Activated CD4-positive, alpha-beta T cell treated with anti-CD3 and anti-CD28 coated beads for 1 hour (primary cell): ENCODE measurements at places on chromosomes 13 and 19.

DNA sequence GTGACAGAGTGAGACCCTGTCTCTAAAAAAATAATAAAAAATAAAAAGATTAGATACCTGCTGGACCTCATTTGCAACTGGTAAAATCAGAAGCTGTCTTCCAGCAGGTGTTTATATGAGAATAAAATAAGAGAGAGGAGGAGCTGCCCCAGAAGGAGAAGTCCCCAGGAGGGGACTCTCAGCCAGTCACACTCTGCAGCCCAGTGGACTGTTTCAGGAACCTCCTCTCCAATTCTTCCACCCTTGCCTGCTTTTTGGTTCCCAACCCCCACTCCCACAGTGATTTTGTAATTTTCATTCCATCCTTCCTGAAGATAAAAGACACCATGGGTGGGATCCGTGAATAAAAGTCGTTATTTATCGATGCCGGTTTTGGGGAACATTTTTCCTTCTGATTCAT is 56.9 kb upstream of the TSHZ3 start:
- no peak for DNase-seq

DNA sequence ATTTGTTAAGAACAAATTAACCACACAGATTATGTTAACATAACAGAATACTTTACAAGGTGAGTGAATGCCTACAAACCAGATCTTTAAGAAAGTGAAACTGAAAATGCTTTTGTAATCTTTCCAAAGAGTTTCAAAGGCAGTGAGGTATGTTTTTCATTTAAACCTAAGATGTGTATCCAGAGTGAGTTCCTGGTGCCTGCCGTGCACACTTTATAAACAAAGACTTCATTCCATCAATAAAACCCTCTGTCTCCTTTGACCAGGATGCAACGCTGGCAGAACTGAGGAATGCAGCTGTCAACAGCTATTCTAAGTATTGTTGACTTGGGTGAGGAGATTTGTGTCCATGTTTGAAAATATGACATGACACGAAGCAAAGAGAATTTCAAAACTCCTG is 344.6 kb downstream of the DNAJC15 start:
- no peak for DNase-seq

DNA sequence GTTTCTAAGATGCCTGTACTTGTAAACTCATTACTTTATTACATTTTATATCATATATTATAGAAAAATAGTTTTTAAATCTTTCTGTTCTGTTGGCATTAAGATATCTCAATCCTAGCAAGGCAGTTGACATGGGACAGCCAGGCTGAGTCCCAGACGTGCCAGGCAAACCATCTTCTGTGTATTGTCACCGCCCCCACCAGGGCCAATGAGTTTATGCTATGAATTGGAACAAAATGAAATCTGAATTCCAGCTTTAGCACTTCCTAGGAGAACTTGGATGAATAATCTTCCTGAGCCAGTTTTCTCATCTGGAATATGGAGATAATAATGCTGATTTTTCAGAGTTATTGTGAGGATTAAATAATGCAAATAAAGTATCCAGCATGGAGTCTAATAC is 79.9 kb upstream of the GSX1 start:
- no peak for DNase-seq

DNA sequence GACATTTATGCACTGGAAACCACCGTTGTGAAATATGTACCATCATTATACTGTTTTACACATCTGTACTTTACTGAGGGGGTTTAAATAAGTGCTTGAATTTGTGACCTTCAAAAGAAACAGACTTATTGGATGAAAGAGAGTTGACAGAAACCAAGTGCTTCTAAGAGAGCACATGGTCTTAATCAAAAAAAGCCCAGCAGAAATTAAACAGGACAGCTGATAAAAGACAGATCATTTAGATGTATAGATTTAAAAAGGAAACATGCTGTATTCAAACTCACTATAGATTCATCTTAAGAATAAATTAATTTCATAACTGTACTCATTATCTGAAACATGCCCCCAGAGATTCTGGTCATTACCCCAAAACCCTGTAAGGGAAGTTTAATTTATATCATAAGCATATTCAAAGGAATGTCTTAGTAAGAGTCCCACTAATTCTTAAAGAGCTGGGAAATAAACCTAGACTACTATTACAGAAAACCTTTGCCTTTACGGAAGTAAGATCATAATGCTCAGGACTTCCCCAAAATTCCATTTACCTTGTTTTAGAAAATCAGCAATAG is 421.8 kb downstream of the DCT start:
- DNase-seq = no peak

GRCh38 chr19:10748927-10749434 is 31.1 kb downstream of the DNM2 start:
- no peak for DNase-seq
